Peyer's patch (tissue), 4 donors: ENCODE measurements at places on chromosomes 1 and 21. TPM values are rescaled to one million over a fixed set of nuclear protein-coding genes. Genes with fewer than 3 reads are reported as not detected.

- H3K4me1 ChIP-seq = peaks cover 4% of the 10 kb centered on the region
- H3K27ac ChIP-seq = no peak overlapping the region
- no peaks in the 10 kb centered on the region for H3K27me3 ChIP-seq
- H3K4me3 ChIP-seq = no peak overlapping the region
- DNase-seq = no peak
Measured at GRCh38 chr1:17525996-17526686, 13.4 kb upstream of the ARHGEF10L start.

- no peaks in the 10 kb centered on the region for H3K36me3 ChIP-seq
- no peaks in the 10 kb centered on the region for H3K4me1 ChIP-seq
- no peak overlapping the region for H3K4me3 ChIP-seq
- H3K27me3 ChIP-seq = no peaks in the 10 kb centered on the region
- no peak for DNase-seq
Measured at GRCh38 chr21:34874684-34875513, 174.2 kb downstream of the RUNX1 start.

DNA sequence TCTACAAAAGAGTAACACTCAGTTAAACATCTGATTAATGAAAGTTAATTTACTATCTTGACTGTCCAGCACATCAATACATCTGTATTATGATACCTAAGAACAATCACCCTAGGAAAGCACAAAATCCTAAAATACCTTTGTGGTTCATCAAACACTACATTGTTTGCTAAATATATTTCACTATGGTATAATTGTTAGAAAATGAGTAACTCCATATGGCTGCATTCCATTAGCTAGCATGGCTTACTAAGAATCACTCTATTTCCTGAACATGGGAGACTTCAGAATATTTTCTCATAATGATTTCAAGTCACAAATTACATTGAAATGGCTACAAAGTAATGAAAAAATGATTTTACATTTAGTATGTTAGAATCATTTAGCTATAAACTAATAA lies 12.5 kb downstream of the TRMT1L start:
- no peak overlapping the region for H3K27ac ChIP-seq
- no peak overlapping the region for H3K4me3 ChIP-seq
- H3K4me1 ChIP-seq = no peaks in the 10 kb centered on the region
- H3K27me3 ChIP-seq = no peaks in the 10 kb centered on the region
- no peaks in the 10 kb centered on the region for H3K36me3 ChIP-seq

CCDC181 gene
- not detected for total RNA-seq

DNA sequence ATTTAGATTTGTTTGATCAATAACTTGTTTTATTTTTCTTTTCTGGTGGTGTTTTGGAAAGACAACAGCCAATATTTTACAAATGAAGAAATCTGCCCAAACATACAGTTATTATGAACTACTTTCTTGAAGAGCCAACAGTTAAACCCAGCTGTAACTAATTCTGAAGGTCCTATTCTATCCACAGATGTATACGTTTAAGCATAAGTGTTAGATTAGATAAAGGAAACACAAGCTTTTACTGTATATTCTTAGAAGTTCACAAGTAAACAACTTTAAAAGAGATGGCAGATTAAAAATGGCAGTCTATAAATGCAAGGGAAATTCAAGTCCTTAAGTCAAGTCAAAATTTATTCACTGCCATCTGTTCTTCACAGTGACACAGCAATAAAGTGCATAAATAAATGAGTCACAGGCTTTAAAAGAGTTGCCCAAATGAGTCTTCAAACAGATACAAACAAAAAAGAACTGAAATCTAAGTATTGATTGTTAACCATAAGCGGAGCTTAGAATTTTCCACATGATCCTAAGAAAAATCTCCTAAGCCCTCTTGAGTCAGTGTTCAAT lies 49.9 kb upstream of the KCNH1 start:
- no peaks in the 10 kb centered on the region for H3K4me1 ChIP-seq
- DNase-seq = no peak
- no peaks in the 10 kb centered on the region for H3K36me3 ChIP-seq
- H3K27ac ChIP-seq = no peak overlapping the region
- H3K4me3 ChIP-seq = no peak overlapping the region

FABP3 gene
- total RNA-seq = not detected

DNA sequence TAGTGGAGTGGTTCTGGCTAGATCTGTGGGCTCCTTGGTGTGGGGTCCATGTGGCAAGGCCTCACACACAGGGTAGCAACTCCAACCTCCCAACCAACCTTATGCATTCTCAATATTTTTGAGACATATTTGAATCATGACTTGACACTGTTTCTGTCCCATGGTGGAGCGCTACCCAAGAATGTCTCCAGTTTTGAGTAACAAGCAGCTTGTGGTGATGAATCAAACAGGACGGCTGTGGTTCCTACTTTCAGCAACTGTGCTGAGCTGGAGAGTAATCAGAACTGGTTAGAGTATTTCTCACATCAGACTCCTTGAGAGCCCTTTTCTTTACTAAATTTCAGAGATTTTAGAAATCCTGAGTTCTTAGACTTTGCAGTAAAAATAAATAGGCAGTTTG lies 3.1 kb downstream of the LCE3D start:
- no peak overlapping the region for H3K4me3 ChIP-seq
- no peak overlapping the region for H3K27ac ChIP-seq
- H3K4me1 ChIP-seq = no peaks in the 10 kb centered on the region
- H3K27me3 ChIP-seq = no peaks in the 10 kb centered on the region
- no peaks in the 10 kb centered on the region for H3K36me3 ChIP-seq
- DNase-seq = no peak

DPT gene
- 25.9 TPM for total RNA-seq

- no peak for DNase-seq
- no peaks in the 10 kb centered on the region for H3K36me3 ChIP-seq
- H3K27ac ChIP-seq = no peak overlapping the region
- H3K4me1 ChIP-seq = no peaks in the 10 kb centered on the region
- H3K4me3 ChIP-seq = no peak overlapping the region
- no peaks in the 10 kb centered on the region for H3K27me3 ChIP-seq
Measured at GRCh38 chr1:7610106-7610731, 160.9 kb upstream of the VAMP3 start.

RAB42 gene
- 3.6 TPM for total RNA-seq

GRCh38 chr1:23529146-23530086 lies 1.6 kb downstream of the E2F2 start:
- no peaks in the 10 kb centered on the region for H3K36me3 ChIP-seq
- DNase-seq = peak; percentile 55
- peak overlapping the region; percentile 80 for H3K27ac ChIP-seq
- H3K4me3 ChIP-seq = peak overlapping the region; percentile 74

DNA sequence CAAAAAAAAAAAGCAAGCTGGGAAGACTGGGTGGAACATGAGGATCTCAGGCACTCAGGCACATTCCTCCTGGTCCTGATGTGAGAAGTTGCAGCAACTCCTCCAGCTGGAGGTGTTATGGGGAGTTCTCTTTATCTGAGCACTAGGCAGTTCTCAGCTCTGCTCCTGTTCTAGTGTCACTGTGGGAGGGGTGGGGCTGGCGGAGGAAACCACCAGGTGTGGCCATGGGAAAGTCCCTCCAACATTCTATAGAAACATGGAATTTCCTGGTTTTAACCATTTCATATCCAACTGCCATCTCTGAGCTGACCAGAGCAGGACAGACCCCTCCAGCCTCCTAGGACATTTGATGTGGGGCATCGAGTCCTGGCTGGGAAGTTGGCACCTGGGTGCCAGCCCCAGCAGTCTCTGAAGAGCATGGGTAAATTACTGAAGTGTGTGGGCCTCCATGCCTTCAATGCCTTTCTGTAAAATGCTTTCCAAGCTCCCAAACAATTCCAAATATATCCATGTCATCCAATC lies 804 bp upstream of the IKBKE start:
- peak overlapping the region; percentile 90 for H3K27ac ChIP-seq
- H3K4me1 ChIP-seq = peaks cover 30% of the 10 kb centered on the region
- peak; percentile 50 for DNase-seq
- no peaks in the 10 kb centered on the region for H3K36me3 ChIP-seq

DNA sequence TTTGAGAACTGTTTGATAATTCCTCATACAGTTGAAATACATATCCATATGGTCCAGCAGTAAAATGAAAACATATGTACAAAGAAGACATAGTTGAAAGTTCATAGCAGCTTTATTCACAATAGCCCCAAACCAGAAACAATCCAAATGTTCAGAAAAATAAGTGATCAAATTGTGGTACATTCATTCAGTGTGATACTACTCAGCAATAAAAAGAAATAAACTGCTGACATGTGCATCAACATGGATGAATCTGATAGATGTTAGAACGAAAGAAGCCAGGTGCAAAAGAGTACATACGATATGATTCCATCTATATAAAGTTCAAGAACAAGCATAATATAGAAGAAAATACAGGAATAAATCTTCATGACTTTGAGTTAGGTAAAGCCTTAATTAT lies 77.2 kb downstream of the EVI5 start:
- no peaks in the 10 kb centered on the region for H3K27me3 ChIP-seq
- no peak overlapping the region for H3K4me3 ChIP-seq
- H3K27ac ChIP-seq = no peak overlapping the region

- H3K4me3 ChIP-seq = no peak overlapping the region
- H3K4me1 ChIP-seq = no peaks in the 10 kb centered on the region
- H3K27ac ChIP-seq = no peak overlapping the region
- no peak for DNase-seq
Measured at GRCh38 chr1:221141096-221141495, 261.9 kb downstream of the HLX start.

GRCh38 chr1:81420760-81421159 lies 380.0 kb upstream of the ADGRL2 start:
- DNase-seq = no peak
- no peaks in the 10 kb centered on the region for H3K27me3 ChIP-seq
- H3K4me1 ChIP-seq = no peaks in the 10 kb centered on the region
- no peak overlapping the region for H3K4me3 ChIP-seq
- no peak overlapping the region for H3K27ac ChIP-seq

DNA sequence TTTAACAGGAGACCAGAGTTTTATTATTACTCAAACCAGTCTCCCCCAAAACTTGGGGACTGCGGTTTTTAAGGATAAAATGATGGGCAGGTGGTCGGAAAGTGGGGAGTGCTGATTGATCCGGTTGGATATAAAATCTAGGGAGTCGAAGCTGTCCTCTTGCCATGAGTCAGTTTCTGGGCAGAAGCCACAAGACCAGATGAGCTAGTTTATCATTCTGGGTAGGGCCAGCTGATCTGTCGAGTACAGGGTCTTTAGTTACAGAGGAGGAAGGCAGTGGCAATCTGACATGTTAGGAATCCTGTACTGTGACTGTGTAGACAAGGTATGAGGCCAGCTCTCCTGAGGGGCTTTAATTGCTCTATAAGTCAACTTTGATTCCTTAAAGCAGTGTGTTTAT lies 22.9 kb upstream of the FOXE3 start:
- H3K4me3 ChIP-seq = no peak overlapping the region
- H3K27me3 ChIP-seq = no peaks in the 10 kb centered on the region
- peaks cover 6% of the 10 kb centered on the region for H3K4me1 ChIP-seq
- no peak overlapping the region for H3K27ac ChIP-seq
- H3K36me3 ChIP-seq = no peaks in the 10 kb centered on the region
- no peak for DNase-seq
